Hematopoietic multipotent progenitor cell treated with erythropoietin and hydrocortisone succinate and interleukin-3 and kit ligand, for 4 days (in vitro differentiated cells): ENCODE measurements at places on chromosomes 1 and 21.

DNA sequence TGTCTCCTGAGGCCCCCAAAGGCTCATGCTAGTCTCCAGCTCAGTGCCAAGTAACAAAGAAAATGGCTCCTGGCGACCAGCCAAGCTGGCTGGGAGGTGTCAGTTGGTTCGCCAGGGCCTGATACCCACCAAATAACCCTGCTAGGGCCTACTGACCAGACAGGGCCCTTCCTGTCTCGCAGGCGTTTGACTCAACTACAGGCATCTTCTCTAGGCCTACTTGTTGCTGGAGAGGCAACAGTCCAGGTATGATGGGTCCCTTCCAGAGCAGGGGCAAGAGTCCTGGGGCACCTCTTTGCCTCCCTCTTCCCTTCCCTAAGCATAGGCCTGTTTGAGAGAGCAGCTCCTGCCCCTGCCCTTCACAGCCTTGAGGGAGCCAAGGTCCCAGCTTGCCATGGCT lies 147.9 kb upstream of the VANGL1 start:
- DNase-seq = no peak

GRCh38 chr1:230459465-230459864 lies 33.3 kb upstream of the PGBD5 start:
- no peak for DNase-seq

GRCh38 chr21:22201669-22202068 lies 1203.5 kb downstream of the NCAM2 start:
- DNase-seq = no peak

DNA sequence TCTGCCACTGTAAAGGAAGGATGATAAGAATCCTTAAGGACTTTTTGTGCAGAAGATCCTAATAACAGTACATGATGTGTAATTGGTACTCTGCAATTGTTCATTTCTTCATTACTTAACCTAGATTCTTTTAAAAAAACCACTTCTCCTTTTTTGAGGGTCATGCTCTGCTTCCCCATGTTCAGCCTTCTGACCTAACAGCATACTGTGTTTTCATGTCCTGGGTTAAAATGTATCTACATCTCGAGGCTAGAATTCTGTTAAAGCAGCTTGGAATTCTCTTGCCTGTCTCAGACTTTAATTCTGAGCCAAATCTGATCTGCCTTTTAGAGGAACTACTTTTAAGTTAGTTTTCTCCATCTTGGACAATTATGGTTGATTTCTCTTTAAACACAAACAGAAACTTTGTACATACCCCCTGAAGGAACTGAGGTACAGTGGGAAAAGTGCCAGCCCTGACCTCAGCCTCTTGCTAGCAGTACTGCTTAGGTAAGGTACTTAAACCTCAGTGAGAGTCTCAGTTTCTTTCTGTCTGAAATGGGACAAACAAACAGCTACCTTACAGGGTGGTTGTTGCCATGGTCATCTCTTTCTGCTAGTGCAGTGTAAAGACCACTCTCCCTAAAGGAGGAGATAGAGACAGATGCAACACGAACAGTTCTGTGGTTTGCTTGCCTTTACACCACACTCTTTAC lies 103.2 kb upstream of the DYNLT5 start:
- DNase-seq = peak; percentile 75

DNA sequence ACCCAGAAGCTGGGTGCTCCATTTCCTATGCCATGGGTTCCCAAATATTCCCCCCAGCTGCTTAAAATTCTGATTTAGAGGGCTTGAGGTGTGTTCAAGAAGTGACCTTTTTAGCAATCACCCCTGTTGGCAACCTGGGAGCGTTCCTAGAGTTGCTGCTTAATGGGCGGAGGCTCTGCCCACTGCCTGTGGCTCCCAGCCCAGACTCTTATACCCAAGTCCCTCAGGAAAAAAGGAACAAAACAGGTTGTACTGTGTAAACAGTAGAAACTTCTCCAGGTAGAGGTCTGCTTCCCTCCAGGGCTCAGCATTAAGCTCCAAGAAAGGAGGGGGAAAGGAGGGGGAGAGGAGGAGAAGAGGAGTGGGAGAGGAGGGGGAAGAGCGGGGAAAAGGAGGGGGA lies 14.6 kb upstream of the TENT5C start:
- no peak for DNase-seq

- no peak for DNase-seq
These were observed 6.7 kb upstream of the CDK11A start for GRCh38 chr1:1730870-1731269.

DNA sequence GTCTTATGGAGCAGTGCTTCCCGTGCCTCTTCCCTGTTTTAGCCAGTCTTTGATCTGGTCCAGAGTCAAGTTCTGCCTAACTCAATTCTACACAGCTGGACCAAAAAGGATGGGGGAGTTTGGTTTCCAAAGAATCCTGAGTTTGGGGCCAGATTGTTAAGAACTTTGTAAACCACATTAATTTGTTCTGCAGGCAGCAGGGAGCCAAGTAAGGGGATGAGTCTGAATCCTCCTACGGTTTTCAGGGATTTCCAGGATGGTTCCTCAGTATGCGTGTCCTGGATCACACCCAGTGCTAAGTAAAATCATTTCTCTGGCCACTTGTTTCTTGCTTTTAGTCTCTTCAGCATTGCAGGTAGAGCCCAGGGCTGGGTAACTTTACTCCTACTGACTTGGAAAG lies 26.1 kb upstream of the GJA5 start:
- DNase-seq = no peak

GRCh38 chr21:45126204-45126626 lies 51.8 kb downstream of the ADARB1 start:
- DNase-seq = no peak

- no peak for DNase-seq
These were observed 172.7 kb downstream of the BARHL2 start for GRCh38 chr1:90544356-90544755.

DNA sequence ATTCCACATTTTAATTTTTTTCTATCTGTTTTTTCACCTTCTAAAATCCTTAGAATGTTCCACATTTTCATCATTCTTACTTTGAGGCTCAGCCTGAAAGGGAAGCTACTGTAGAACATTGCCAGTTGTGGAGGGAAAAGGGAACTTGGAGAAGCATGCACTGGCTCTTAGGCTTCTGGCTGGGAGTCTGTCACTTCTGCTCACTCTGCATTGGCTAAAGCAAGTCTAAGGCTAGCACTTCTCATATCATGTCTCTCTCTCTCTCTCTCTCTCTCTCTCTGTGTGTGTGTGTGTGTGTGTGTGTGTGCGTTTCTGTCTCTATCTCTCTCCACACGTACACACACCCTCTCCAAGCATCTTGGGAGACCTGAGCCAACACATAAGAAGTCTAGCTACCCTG lies 49.6 kb upstream of the ADAR start:
- DNase-seq = peak; percentile 68

- peak; percentile 57 for DNase-seq
These were observed at the start of gene LPAR3 for GRCh38 chr1:84892705-84893618. TSS of gene LPAR3 (minus strand) at chr1:84893206. CDS start at chr1:84866120, 27,086 bp downstream.

DNA sequence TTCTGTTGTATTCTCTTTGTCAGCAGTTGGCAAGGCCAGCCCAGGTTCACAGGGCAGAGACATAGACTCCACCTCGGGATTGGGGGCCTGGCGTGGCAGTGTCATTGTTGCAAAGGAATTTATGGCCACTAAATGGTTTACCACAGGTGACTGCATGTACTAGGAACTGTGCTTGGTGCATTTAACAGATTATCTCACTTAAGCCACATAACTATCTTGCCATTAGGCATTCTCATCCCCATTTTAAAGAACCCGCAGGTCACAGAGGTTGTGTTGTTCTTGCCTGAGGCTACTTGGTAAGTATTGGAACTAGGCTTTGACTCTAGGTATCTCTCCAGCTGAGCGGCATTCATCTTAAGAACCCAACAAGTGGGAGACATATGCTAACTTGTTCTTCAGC lies 9.7 kb downstream of the TLCD4 start:
- DNase-seq = no peak

- DNase-seq = peak; percentile 80
These were observed 4.7 kb upstream of the TSNAX start for GRCh38 chr1:231523816-231524215.

DNA sequence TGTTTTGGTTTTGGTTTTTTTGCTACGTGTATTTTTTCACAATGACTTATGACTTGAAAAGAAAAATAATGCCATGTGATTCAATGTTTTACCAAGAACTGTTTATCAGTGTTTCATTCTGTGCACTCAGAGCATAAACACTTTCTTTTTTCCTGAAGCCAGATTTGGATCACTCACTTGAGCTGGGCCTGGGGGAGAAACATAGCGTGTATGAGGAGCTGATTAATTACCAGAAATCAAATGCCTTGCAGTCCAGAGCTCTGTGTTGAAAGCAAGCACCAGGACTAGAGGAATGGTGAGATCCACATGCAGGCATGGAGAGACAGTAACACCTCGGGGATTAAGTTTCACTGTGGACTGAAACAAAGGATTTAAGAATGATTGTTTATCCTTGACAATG lies 642.1 kb upstream of the ADGRL2 start:
- no peak for DNase-seq

DNA sequence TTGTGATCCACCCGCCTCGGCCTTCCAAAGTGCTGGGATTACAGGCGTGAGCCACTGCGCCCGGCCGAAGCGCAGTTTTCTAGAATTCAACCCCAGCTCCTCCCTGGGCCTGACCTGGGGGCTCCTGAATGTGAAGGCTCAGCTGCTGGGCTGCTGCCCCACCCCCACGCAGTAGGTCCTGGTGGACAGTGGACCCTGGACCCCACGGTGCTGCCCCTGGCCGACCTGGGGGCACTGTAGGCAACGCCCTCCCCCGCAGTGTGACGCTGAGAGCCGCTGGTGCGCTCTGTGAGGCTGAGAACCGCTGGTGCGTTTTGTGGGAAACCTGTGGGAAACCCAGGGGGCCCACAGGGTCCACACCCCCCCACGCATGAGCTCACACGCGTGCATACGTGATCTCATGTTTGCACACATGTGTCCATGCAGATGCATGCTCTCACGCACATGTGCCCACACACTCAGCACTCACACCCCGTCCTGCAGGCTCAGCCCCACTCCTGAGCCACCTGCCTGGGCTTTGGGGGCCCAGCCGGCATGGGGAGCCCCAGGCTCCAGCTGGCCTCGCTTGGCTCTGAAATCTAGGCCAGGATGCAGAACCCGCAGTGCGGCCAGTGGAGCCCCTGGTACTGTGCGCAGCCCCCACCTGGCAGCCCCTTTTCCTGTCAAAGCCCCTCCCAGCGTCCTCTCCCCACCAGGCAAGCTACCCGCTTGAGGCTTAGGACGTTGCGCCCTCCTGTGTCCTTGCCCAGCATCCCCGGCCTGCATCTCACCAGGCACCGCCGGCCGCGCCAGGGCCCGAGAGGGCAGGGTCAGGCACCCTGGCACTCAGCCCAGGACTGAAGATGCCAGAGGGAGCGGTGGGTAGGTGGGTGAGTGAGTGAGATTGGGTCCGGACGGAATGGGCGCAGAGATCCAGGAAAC lies 67.7 kb downstream of the COL18A1 start:
- DNase-seq = no peak

DNA sequence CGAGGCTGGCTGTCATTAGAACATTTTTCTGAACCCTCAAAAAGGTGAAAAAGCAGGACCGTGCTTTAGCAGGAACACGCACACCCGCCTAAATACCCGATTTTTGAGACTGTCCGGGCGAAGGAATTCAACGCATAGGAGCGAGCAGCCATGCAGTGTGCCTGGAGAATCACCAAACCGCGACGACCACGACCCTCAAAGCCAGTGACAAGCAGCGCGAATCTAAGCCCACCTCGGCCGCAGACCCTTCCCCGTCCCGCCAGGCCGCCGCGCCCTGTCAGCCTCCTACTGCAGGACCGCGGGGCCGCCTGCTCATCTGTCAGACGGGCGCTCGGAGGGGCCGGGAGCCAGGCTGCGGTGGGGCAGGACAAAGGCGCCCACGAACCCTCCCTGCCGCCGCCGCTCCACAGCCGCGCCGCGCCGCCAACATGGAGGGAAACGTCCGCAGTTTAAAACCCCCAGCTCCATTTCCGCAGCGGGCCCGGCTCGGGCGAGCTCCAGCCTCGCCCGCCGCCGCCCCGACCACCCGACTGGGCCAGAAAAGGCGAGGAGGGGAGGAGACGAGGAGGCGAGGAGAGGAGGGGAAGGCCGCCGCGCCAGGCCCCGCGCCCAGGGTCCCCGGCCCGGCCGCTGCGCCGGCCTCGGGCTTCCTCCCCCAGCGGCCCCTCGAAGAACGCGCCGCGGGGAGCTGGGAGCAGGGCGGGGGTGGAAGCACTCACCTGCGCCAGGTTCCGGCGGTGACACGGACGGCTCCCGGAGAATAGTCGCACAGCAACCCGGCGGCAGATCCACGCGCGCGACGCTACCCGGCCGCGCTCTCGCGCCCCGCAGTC lies at the start of gene LBR:
Gene LBR (minus strand): TSS at position 804 of the 833 bp plus-strand sequence. CDS start 3,963 bp downstream, outside the sequence.
- no peak for DNase-seq

DNA sequence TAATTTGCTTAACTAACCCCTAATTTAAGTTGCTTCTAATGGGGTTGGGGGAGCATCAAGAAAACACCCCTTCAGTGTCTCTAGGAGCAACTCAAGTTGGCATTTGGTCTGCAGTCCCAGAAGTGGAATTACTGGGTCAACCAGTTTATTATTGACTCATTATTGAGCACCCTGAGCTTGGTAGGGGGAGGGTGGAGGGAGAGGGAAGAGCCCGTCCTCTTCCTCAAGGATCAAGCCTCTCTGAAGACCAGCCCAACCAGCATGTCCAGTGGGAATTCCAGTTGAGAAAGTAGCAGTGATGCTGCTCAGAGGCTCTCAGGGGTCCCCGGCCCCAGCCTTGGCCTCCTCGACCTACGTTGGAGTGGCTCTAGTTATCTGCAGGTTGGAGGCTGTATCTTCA lies 2.1 kb upstream of the PLA2G2F start:
- no peak for DNase-seq

- DNase-seq = no peak
These were observed 16.1 kb downstream of the ATAD3B start for GRCh38 chr1:1487701-1488100.

DNA sequence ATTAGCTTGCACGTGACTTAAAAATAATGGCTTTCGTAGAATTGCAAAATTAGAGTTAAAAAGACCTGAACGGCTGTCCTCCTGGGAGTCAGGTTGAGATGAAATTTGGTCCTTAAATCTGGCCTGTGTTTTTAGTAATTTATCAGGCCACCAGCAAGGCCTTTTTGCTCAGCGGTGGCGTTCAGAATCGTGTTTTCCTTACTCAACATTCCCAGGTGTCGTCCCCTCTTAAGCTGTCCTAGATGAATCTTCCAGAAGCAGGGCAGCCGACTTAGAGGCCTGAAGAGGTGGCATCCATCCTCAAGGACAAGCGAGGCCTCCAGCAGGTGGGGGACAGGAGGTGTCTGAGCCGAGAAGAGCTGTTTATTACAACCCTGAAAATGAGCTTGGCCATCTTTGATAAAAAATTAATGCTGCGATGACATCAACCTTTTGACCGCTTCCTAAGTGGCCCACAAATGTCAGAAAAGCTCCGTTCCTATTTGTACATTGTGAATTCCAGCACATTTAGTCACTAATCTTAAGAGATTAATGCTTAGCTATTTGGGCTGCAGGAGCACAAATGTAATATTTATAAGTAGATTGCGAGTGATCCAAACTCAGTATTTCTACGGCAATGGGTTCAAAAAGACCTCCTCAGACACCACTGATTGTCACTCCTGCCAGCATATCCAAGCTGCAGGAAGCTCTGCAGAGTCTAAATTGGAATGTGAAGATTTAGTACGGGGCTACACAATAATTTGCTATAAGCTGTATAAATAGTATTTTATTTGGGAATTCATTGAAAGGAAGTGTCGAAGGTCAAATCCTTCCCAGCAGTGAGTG lies 344.1 kb upstream of the VAMP3 start:
- DNase-seq = no peak
